ENCODE measurements at places on chromosomes 12 and 14.

DNA sequence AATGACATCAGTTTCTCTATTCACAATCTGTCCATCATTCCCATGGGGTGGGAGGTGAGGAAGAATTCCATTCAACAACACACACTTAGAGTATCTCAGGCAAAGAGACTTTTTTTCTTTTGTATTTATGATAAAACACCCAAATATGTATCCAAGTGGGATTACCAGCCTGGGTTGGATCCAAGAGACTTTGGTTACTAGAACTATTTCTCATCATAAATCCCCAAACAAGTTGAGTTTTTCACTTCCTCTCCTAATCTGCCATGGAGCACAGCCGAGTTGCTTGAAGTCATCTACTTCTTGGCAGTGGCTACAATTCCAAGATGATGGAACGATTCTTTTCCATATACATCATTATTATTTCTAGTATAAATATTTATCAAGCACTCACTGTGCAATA is 209.2 kb upstream of the HMGA2 start:
- no peak for DNase-seq

- DNase-seq, result no peak
Measured at GRCh38 chr12:42887657-42888056, 298.1 kb upstream of the PRICKLE1 start.

DNA sequence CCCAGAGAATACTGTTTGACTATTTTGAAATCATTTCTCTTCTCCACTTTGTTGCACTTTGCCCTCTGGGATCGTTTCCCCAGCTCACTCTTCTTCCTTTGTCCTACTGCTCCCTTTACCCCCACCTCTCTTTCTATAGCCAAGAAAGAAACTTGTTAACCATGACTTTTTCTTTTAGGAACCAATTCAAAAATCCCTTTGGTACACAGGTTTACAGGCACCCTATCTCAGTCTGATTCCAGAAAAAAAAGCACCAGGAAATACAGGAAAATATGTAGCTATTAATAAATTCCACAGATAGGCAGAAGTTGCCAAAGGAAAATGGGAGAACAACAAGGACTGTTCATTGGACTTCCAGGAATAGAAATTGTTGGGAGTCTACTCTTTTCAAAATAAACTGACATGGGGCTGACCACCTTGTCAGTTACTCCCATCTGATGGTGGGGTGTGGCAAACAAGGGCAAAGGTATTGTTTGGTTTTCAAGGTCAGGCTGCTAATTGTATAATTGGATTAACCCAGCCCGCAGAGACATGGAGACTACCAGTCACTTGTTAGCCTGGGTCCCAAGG is 82.4 kb downstream of the CRADD start:
- DNase-seq, result no peak

- no peak for DNase-seq
Measured at GRCh38 chr12:71854594-71854993, 15.0 kb downstream of the TBC1D15 start.

DNA sequence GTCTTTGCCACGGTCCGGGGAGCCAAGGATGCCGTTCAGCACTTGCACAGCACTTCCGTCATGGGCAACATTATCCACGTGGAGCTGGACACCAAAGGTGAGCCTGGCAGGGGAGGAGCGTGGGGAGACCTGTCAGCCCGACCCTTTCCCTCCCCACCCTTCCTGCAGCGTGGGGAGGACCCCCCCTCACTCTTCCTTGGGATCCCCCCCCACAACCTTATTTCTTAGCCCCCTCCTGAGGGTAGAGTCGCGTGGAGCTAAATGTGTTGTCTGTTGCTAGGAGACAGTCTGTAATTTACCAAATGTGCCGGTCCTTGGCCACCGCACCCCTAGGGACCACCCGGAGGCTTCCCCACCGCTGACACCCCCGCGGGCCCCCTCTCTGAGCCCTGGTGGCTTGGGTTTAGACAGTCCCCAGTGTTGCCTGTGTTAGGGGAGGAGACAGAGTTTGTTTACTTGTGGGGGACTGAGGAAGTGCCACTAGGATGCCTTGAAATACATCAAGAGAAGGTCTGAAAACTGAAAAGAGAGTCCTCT is 2.3 kb downstream of the SETD1B start:
- peak; percentile 55 for DNase-seq

DNA sequence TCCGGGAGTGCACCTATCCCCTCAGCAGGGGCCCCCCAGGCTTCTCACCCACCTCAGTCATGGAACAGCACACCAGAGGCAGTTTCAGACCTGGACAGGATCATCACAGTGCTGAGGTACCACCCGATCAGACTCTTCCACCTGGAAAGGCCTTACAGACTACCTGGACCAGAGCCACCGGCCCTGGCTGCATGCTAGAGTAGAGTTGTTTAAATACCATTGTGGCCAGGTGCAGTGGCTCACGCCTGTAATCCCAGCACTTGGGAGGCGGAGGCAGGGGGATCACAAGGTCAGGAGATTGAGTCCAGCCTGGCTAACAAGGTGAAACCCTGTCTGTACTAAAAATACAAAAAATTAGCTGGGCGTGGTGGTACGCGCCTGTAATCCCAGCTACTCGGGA is 61.5 kb downstream of the TSPAN11 start:
- no peak for DNase-seq

GRCh38 chr14:52348776-52349175 is 34.7 kb downstream of the PTGER2 start:
- no peak for DNase-seq

- DNase-seq, result no peak
Measured at GRCh38 chr14:72986214-72986613, 40.7 kb downstream of the ZFYVE1 start.

GRCh38 chr12:44689587-44689986 is 186.5 kb downstream of the NELL2 start:
- DNase-seq, result no peak

- peak; percentile 83 for DNase-seq
Measured at GRCh38 chr14:23119363-23120327, 590 bp upstream of the CEBPE start.

DNA sequence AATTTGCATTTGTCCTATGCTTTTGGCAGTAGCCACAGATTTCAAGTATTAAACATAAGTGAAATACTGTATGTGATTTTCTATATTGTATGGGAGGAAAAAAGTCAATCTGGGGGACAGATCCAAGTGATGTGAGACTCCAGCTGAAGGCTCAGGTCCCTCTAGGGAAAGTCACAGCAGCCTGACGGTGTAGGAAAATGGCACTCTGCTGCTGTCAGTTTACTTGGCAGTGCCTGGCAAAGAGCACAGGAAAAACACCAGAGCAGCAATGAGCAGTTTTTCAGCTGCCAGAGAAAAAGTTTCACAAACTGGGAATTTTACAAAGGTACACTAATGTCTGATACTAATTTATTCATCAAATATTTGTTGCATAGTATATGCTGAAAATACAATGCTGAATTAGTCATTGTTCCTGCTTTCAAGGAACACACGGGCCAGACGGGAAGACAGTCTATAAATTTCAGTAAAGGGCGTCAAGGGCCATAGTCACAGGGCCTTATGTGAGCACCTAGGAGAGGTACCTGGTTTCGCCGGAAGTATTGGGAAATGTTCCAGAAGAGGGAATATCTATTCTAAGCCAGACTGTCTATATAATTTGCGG is 66.2 kb upstream of the SLC38A2 start:
- no peak for DNase-seq

GRCh38 chr12:116039081-116039480 is 238.4 kb downstream of the MED13L start:
- DNase-seq, result no peak

GRCh38 chr12:16119618-16120415 is 157.7 kb downstream of the SLC15A5 start:
- DNase-seq, result no peak

- no peak for DNase-seq
Measured at GRCh38 chr12:132152411-132152821, 8.2 kb downstream of the NOC4L start.

DNA sequence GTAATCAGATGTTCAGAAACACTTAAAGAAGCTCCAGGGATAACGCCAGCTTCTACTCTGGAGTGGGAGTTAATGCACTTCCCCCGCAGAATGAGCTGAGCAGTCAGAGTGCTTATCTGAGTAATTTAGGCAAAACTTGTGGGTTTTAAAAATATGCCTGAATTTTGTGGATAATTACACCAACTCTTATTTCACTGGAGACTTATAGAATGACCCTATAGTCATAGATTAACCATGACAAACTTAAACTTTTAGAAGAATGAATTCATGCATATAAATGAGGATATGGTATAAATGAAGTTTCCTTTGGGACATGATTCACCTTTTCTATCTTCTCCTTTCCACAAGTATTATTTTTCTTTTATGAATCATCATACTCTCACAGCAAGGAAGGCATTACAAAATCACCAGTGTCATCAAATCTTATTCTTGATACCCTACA is 241.1 kb upstream of the FBXO33 start:
- no peak for DNase-seq

- DNase-seq, result no peak
Measured at GRCh38 chr12:13273097-13273496, 76.6 kb downstream of the EMP1 start.

GRCh38 chr12:47863467-47863866 is 41.3 kb downstream of the VDR start:
- no peak for DNase-seq

- DNase-seq, result no peak
Measured at GRCh38 chr12:28222081-28222700, 31.9 kb downstream of the CCDC91 start.

All from KBM-7 (cell line).